ENCODE measurements at places on chromosomes 12 and 14. TPM values are rescaled to one million over a fixed set of nuclear protein-coding genes. Genes with fewer than 3 reads are reported as not detected.
A peak's percentile ranks its signal among the peaks of the same experiment; 100 is the strongest.

The HCFC2 gene
- total RNA-seq, result 10.7 TPM

The SMCO2 gene
- not detected for total RNA-seq

The DIP2B gene
- total RNA-seq, result 9.3 TPM

The AQP5 gene
- total RNA-seq, result 1.5 TPM

The RHEBL1 gene
- total RNA-seq, result not detected

The DPY19L2 gene
- 2.7 TPM for total RNA-seq

The RTL1 gene
- total RNA-seq, result 0.03 TPM

The GALNT16 gene
- total RNA-seq, result 3.0 TPM

The KCNC2 gene
- total RNA-seq, result 0.06 TPM

DNA sequence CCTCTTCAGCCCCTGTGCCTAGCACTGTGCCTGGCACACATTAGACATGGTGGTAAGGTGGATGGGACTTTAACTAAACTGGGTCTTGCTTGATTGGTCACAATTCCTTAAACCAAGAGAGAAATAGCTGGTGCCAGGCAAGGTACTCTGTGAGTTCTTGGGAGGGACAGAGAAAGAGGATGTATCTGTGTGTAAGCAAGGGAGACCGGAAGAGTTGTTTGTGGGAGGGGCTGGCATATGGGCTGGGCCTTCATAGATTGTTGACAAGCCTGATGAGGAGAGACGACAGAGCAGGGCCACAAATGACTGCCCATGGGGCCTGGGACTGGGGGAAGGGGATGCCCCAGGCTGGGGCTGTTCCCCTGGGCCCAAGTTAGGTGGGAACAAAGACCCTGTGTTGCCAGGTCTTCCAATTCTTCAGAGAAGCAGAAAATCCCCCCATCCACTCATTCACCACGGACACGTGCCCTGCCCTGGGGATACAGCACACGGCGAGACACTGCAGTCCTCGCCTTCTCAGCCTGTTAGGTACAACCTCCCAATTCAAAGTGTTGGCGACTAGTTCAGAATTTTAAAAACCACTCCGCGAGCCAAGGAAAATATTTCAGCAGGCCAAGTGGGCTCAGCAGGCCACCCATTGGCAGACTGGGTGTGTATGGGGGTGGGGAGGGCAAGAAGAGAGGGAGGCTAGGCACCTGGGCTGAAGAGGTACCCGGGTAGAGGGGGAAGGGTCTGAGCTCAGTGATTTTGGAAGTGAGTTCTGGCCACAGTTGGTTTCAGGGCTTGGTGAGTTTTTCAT is 11.4 kb upstream of the CYP46A1 start:
- no peak for DNase-seq

DNA sequence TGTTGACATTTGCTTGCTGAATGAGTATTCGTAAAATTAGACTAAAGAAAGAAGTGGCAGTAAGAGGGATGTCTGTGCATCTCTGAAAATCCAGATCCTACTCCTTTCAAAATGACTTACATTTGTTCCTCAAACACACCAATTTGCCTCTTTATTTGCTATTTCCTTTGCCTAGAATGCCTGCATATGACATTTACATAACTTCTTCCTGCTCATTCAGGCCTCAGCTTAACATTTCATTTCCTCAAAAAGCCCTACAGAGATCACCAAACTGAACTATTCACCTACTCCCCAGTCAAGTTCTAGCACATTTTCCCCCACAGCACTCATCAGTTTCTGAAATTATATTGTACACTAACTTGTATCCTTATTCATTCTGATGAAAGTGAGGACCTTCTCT is 907.2 kb downstream of the LRFN5 start:
- DNase-seq, result no peak

DNA sequence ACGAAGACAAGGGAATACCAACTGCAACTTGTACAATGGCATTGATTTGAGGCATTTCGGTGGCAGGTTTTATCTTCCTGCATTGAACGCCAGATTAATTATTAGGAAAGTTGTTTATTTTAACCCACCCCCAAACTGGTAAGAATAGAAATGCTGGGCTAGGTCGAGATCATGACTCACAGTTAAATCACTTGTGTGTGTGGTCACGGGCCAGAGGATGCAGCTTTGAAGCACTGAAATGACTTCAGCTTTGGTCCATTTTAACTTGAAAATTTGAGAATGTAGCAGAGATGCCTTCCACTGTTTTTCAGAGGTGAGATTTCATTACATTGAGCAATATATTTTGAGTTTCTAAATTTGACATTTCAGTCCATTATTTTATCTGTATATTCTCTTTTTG is 23.6 kb upstream of the KCNH3 start:
- DNase-seq, result no peak

DNA sequence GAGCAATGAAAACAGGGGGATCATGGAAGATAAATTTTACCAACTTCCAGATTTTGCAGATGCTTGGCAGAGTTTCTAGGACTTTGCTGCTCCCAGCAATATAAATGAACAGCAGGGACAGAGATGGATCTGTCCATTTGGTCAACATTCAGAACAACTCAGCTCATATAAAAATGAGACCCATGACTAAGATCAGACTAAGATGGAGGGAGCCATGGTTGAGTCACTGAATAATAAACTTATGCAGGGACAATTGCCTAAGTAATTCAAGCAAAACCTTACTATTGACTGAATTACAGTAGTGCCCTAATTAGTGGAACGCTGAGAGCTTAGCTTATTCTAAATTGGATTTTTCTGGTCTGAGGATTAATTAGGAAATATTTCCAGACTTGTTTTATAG is 205.1 kb downstream of the SLC5A8 start:
- DNase-seq, result no peak

GRCh38 chr14:91245029-91245428 is 525 bp upstream of the GPR68 start:
- no peak for DNase-seq

DNA sequence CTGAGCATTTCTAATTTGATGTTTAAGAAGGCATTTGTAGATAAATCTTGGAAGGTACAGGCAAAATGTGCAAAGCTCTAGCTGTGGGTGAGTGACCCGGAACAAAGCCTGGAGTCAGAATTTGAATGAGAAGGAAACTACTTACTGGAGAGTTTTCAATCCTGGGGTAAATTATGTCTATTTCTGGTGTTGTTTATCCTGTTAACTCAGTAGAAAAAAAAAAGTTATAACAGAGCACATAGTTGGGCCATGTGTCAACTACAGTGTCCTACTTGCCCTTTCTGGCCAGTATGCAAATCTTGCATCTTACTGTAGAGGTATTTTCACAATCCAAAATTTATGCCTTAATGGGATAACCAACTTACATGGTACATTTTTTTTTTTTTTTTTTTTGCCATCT is 182.3 kb downstream of the SYNE2 start:
- DNase-seq, result no peak

- DNase-seq, result peak; percentile 47
Observed at GRCh38 chr12:106149096-106149784, 10.5 kb upstream of the NUAK1 start.

DNA sequence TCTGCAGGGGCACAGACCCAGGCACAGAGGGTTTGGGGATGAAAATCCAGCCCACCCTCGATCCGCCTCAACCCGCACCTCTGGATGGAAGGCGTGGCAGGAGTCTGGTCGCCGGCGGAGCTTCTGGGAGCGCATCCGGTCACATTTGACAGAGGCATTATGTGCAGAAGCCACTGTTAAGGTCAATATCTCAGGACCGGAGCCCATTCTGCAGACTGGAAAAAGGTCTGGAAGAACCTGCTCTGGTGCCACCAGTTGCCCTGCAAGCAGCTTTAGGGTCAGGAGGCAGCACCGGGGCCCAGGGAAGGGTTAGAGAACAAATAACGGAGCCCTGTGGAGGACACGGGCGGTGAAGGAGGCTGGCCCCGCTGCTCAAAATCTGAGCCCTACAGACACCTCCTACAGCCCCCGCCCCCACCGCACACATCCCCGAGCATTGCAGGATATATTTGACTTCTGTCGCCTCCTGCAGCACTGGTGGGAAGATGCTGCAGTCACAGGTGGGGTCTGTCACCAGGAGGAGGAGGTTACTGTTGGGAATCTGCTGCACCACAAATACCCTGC is 25.1 kb upstream of the LRTM2 start:
- DNase-seq, result no peak

DNA sequence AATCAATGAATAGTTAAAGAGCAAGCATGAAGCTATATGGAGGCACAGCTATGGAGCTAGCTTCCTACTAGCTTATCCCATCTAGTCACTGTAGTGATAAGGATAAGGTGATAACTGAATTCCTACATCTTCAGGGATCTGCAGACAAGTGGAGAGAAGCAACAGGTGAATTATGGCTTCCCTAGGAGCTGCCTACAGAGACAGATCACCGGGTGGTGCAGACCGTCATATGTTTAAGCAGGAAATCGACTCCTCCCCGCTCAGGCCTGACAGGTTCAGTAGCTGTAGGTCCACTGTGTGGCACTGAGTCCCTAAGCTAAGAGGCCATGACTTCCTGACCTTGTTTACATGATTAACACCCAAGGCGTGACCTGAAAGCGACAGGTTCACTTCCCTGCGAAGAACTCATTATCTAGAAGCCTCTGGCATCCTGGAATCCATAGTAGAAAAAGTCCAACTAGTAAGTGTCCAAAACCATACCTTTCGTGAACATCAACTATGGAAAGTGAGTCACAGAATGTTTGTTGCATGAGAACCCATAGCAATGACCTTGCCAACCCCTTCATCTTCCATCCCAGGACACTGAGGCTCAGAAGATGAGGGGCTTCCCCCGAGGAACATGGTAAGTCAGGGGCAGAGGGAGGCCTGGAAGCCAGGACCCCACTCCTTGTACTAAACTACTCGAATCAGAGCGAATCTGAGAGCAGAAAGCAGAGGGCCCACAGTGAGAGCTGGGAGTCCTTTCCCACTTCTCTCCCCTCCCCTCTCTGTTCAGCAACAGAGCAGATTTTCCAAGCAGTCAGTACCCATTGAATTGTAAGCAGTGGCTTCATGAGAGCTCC is 75.4 kb upstream of the CCND2 start:
- no peak for DNase-seq

DNA sequence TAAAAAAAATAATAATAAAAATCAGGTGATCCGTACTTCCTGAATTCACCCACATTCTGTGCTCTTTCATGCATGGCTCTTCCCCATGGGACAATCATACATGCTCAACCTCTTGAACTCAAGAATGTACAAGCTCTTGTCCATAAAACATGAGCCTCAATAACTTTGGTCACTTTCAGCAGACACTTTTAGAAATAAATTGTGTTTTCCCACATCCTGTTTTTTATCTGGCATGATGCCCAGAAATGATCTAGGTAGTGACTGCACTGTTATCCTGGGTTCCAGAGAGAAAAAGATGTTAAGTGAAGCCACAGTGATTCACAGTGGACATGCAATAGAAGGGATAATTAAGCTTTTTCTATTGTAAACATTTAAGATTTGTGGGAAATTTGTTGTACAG is 537.6 kb upstream of the TMEM132C start:
- DNase-seq, result no peak

DNA sequence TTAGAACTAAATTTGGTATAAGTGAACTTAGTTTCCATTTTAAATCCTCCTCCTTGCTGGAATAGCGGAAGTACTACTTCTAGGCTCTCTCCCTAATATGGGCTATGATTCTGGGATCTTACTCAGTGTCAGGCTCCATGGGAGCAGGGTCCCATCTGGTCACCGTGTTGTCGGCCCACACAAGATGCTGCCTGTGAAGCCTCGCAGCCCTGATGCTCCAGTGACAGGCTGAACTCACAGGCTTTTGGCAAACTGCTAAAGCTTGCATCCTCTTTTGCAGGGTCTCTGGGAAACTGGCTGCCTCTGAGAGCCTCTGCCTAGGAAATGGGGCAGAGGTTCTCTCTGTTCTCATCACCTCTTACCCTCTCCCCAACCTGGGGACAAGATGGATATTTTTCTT is 88.4 kb downstream of the RPAP3 start:
- DNase-seq, result no peak

DNA sequence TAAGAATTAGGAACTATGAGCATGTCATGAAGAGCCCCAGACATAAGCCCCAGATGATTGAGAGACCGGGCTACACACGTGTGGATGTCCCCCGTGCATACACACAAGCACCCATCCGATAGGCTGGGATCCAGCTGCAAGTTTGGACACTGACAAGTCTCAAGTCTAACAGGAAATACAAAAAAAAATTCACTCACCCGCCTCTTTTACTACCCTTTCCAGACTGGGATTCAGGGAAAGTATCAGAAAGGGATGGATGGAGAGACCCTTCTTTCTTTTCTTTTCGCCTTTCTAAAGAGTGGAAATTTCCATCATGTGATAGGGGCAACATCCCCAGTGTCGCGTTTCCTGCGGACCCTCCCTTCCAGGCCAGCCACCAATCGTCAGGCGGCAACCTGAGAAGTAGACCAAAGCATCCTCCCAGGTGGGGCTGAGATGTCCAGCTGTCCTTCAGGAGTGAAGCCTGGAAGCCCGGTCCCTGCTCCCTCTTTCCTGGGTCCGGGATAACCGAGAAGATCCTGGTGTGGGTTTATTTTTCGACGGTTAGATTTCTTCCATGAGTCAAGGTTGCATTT is 6.4 kb upstream of the SLC38A4 start:
- DNase-seq, result peak; percentile 22

- DNase-seq, result no peak
Observed at GRCh38 chr14:62885451-62885850, 159.8 kb downstream of the KCNH5 start.

DNA sequence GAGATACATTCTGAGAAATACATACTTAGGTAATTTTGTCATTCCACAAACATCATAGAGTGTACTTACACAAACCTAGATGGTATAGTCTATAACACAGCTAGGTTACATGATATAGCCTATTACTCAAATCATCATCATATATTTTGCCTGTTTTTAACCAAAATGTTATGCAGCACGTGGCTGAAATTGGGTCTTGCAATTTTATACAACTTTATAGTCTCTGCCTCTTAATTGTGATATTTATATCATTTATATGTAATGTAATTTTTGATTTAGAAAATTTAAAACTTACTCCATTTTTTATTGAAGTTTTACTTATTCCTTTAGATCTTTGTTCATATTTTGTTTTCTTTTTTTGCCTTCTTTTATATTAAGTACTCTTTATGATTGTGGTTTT is 350.7 kb upstream of the DCN start:
- DNase-seq, result no peak

GRCh38 chr14:47744155-47744554 is 68.8 kb upstream of the MDGA2 start:
- no peak for DNase-seq

DNA sequence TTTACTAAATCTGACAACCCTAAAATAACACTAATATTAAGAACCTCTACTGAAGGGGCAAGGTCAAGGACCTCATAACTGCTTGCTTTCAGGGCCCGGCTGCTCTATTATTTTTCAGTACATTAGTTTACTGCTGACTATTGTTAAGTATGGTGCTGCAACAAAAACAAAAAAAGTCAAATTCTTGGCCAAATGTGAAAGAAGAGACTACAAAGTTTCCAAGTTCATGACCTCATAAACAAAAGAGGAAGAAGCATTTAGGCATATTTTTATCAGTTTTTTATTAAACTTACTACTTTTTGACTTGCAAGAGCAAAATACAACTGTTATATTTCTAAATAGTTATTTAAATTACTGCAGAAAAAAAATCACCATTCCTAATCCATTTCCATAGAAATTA is 109.8 kb upstream of the GPHB5 start:
- DNase-seq, result no peak

- DNase-seq, result no peak
Observed at GRCh38 chr14:105536691-105537579, 10.6 kb downstream of the TMEM121 start.

- no peak for DNase-seq
Observed at GRCh38 chr14:93057586-93058280, 58.0 kb downstream of the ITPK1 start.

GRCh38 chr12:47935184-47935583 is 28.2 kb upstream of the TMEM106C start:
- no peak for DNase-seq
